H9 (cell line): ENCODE measurements at places on chromosomes 7 and 10. TPM values are rescaled to one million over a fixed set of nuclear protein-coding genes. Genes with fewer than 3 reads are reported as not detected.

The MKX gene
- total RNA-seq, result 0.31 and 0.46 TPM in 2 replicates

The PNLIP gene
- not detected in 2 replicates for total RNA-seq

The HABP2 gene
- total RNA-seq, result not detected in 2 replicates

The LIPM gene
- total RNA-seq, result not detected in 2 replicates

- no peak overlapping the region for H3K27ac ChIP-seq
- no peaks in the 10 kb centered on the region; the same call in 2 of the 3 replicates for H3K36me3 ChIP-seq
- no peaks in the 10 kb centered on the region for H3K27me3 ChIP-seq
- H3K4me1 ChIP-seq, result peaks cover 4% of the 10 kb centered on the region; the same call in 1 of the 2 replicates
Observed at GRCh38 chr7:155590215-155591018, 44.1 kb upstream of the CNPY1 start.

GRCh38 chr7:139153832-139154231 lies 44.3 kb upstream of the ZC3HAV1 start:
- no peaks in the 10 kb centered on the region for H3K27me3 ChIP-seq
- H3K4me1 ChIP-seq, result peaks cover 3% of the 10 kb centered on the region; the same call in 1 of the 2 replicates
- DNase-seq, result no peak

GRCh38 chr10:116418389-116418788 lies 9.3 kb upstream of the PNLIPRP3 start:
- DNase-seq, result no peak
- H3K36me3 ChIP-seq, result no peaks in the 10 kb centered on the region
- H3K4me1 ChIP-seq, result no peaks in the 10 kb centered on the region
- no peaks in the 10 kb centered on the region for H3K27me3 ChIP-seq

- no peaks in the 10 kb centered on the region for H3K4me1 ChIP-seq
- H3K27me3 ChIP-seq, result no peaks in the 10 kb centered on the region
- no peak overlapping the region for H3K27ac ChIP-seq
Observed at GRCh38 chr10:7788639-7789286, 786 bp downstream of the ATP5F1C start.

- H3K27ac ChIP-seq, result no peak overlapping the region
- H3K4me3 ChIP-seq, result peak overlapping the region; percentile 32; the same call in 1 of the 3 replicates
- no peaks in the 10 kb centered on the region for H3K4me1 ChIP-seq
- DNase-seq, result no peak
- H3K27me3 ChIP-seq, result no peaks in the 10 kb centered on the region
- H3K36me3 ChIP-seq, result peaks cover 2% of the 10 kb centered on the region; the same call in 1 of the 2 replicates
Observed at GRCh38 chr7:1058821-1059199, 14.5 kb downstream of the GPR146 start.

- no peaks in the 10 kb centered on the region for H3K27me3 ChIP-seq
- H3K4me3 ChIP-seq, result no peak overlapping the region
- H3K36me3 ChIP-seq, result peaks cover 5% of the 10 kb centered on the region
Observed at GRCh38 chr7:51013218-51013786, 230.6 kb upstream of the GRB10 start.

DNA sequence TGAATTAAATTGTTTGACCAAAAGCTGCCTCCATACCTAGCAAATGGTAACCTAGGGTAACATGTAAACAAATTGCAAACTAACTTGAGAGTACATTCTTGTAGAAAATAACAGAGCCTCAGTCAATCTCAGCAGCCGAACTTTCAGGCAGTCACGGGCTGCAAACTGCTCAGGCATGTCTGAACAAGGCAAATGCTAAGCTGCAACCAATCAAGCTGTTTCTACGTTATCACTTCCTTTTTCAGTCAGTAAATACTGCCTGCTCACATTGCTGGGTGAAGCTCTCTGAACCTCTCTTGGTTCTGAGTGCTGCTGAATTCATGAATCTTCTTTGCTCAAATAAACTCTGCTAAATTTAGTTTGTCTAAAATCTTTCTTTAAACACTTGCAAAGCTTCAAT lies 1212.4 kb downstream of the SORCS1 start:
- no peaks in the 10 kb centered on the region for H3K4me1 ChIP-seq
- no peaks in the 10 kb centered on the region for H3K36me3 ChIP-seq
- H3K27ac ChIP-seq, result no peak overlapping the region
- peak; percentile 46 for DNase-seq
- no peak overlapping the region for H3K4me3 ChIP-seq

DNA sequence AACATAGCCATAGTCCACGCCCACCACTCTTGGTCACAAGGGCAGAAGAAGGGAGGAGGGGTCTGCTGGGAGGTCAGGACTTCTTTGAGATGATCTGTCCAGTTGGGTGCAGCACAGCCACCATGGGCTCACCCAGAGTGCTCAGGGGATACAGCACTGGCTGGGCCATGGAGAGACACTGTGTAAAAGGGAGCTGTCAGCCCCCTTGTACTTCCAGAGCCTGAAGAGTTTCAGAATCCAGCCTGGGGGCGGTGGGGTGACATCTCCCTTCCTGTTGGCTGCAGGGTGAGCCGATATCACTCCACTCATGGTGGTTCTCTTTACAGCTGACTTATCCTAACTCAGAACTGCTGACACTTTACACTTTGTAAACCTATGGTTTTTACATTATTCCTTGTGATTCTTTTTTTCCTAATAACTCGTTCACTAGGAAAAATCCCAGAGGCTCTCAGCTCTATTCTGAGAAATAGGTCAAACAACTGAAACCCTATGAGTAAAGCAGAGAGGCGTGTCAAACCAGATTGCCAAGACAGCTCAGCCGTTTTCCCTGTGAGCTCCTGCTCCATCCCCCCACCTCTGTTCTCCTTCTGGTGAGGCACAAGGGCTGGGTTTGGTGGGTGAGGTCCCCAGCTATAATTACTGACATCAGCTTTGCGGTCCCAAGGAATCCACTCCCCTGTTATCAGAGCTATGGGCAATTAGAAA lies 3.2 kb upstream of the MRPS24 start:
- H3K27ac ChIP-seq, result no peak overlapping the region
- no peak for DNase-seq
- no peak overlapping the region for H3K4me3 ChIP-seq
- H3K4me1 ChIP-seq, result peaks cover 3% of the 10 kb centered on the region; the same call in 1 of the 2 replicates
- H3K27me3 ChIP-seq, result 0 out of 2 replicates have a peak, but pooled peaks cover 2% of the 10 kb centered on the region

DNA sequence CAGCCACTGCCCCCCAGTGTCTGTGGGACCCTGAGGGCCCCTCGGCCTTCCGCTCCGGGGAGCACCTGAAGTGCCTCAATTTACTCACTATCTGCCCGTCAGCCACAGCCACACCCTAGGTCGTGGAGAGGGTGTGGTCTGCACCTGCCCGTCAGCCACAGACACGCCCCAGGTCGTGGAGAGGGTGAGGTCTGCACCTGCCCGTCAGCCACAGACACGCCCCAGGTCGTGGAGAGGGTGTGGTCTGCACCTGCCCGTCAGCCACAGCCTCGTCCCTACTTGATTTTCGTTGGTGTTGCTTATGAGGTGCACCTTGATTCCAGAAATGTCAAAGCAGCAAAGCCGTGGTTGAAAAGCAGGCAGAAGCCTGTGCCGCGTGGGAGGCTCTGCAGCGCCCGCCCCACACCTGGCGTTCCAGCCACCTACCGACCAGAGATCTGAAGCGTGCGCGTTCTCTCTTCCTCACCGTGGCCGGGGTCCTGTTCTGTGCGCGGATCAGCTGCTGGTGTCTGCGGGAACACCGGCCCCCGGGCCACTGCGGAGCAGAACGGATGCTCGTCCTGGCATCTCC lies 101.6 kb downstream of the DYNC2I1 start:
- H3K27ac ChIP-seq, result no peak overlapping the region
- no peaks in the 10 kb centered on the region for H3K36me3 ChIP-seq
- H3K4me3 ChIP-seq, result no peak overlapping the region
- H3K4me1 ChIP-seq, result no peaks in the 10 kb centered on the region
- DNase-seq, result peak; percentile 74
- H3K27me3 ChIP-seq, result no peaks in the 10 kb centered on the region

DNA sequence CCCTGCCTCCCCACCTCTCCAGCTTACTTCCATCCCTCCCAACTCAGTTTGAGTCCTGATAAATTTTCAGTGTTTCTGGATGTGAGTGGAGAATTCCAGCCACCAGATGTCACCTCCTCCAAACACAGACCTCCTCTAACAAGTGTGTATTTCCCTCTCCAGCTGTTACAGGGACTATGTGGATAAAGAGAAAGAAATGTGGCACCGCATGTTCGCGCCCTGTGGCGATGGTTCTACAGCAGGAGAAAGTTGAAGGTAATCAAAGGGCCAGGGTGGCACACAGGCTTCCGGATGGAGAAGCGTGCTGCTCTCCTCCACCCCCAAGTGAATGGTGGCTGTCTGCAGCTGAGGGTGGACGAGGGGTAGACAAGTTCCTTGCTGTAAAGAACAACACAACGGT lies 14.7 kb downstream of the FKBP6 start:
- no peak overlapping the region for H3K4me3 ChIP-seq
- H3K27me3 ChIP-seq, result no peaks in the 10 kb centered on the region
- DNase-seq, result peak; percentile 68
- H3K36me3 ChIP-seq, result no peaks in the 10 kb centered on the region

- no peaks in the 10 kb centered on the region for H3K36me3 ChIP-seq
- no peak overlapping the region for H3K4me3 ChIP-seq
- H3K4me1 ChIP-seq, result no peaks in the 10 kb centered on the region
- H3K27me3 ChIP-seq, result no peaks in the 10 kb centered on the region
Observed at GRCh38 chr10:78511324-78512204, 477.9 kb downstream of the RPS24 start.

DNA sequence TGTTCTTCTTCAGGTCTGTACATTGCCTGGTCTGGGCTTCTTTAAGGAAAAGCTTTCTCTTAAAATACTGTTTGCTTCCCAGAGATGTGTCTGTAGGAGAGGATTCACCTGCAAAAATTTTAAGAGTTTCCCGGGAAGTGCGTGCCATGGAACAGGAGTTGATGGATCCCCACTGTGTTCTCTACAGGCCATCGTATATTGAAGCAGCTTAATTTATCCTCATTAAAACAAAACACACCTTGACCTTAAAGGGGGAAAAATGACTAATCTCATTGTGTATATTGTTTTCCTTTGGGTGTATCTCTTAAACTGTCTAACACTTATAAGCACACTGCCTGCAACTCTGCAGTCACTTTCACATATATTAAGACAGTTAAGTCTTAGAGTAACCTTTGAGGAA lies 111.4 kb downstream of the ST7 start:
- no peaks in the 10 kb centered on the region for H3K27me3 ChIP-seq
- peaks cover 4% of the 10 kb centered on the region; the same call in 1 of the 2 replicates for H3K4me1 ChIP-seq
- no peaks in the 10 kb centered on the region for H3K36me3 ChIP-seq

- DNase-seq, result peak; percentile 35
- H3K4me1 ChIP-seq, result peaks cover 2% of the 10 kb centered on the region; the same call in 1 of the 2 replicates
- H3K27ac ChIP-seq, result no peak overlapping the region
- H3K4me3 ChIP-seq, result no peak overlapping the region
- H3K36me3 ChIP-seq, result peaks cover 3% of the 10 kb centered on the region; the same call in 1 of the 2 replicates
Observed at GRCh38 chr10:484441-484924, 205.0 kb downstream of the DIP2C start.

- H3K36me3 ChIP-seq, result no peaks in the 10 kb centered on the region; the same call in 1 of the 3 replicates
- no peak overlapping the region for H3K27ac ChIP-seq
- no peaks in the 10 kb centered on the region for H3K27me3 ChIP-seq
- no peaks in the 10 kb centered on the region for H3K4me1 ChIP-seq
- H3K4me3 ChIP-seq, result no peak overlapping the region
Observed at GRCh38 chr10:11520892-11521291, 90.6 kb downstream of the USP6NL start.

DNA sequence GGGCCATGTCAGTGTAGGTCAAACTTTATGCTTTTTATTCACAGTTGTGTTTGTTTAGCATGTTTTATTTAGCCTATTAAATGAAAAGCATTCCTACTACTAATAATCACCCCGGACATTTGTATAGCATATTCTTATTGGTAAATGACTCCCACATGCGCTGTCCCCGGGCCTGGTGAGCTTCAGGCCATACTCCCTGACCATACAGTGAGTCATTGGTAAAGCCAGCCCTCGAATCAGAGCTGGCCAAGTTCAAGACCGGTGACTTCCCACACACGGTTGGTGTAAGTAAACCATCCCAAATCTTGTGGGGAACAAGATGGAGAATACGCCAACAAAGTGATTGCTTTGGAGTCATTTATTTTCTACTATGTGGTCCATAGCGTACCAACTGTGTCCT lies 238.7 kb upstream of the TCF7L2 start:
- H3K36me3 ChIP-seq, result peaks cover 3% of the 10 kb centered on the region; the same call in 1 of the 3 replicates
- no peak overlapping the region for H3K4me3 ChIP-seq
- no peak for DNase-seq
- no peaks in the 10 kb centered on the region for H3K27me3 ChIP-seq
- H3K27ac ChIP-seq, result no peak overlapping the region

GRCh38 chr10:69201045-69201444 lies 19.1 kb upstream of the HKDC1 start:
- peaks cover 64% of the 10 kb centered on the region for H3K36me3 ChIP-seq
- DNase-seq, result no peak
- H3K27ac ChIP-seq, result no peak overlapping the region
- H3K4me1 ChIP-seq, result no peaks in the 10 kb centered on the region
- H3K4me3 ChIP-seq, result no peak overlapping the region

DNA sequence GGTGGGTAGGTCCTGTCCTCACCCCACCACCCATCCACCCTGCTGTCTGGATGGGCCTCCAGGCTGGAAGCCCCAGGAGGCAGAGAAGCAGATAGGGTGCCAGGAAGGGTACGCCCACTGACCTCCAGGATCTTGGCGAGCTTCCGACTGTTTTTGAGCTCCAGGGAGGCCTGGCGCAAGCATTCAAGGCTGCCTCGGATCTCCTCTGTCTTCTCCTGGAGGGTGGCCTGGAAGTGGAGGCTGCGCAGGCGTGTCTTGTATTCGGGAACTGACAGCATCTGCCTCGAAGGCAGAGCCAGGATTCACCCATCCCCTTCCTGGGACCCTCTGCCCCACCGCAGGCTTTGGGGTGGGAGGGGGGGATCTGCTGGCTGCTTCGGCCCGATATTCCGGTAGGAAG lies 48.4 kb downstream of the GRID2IP start:
- DNase-seq, result no peak
- H3K4me3 ChIP-seq, result peak overlapping the region; percentile 76
- H3K36me3 ChIP-seq, result peaks cover 3% of the 10 kb centered on the region; the same call in 1 of the 3 replicates
- H3K27me3 ChIP-seq, result no peaks in the 10 kb centered on the region
- H3K27ac ChIP-seq, result no peak overlapping the region
- H3K4me1 ChIP-seq, result no peaks in the 10 kb centered on the region

GRCh38 chr7:123689250-123689649 lies 33.6 kb downstream of the LMOD2 start:
- no peak overlapping the region for H3K4me3 ChIP-seq
- H3K4me1 ChIP-seq, result no peaks in the 10 kb centered on the region; the same call in 1 of the 2 replicates
- DNase-seq, result no peak

DNA sequence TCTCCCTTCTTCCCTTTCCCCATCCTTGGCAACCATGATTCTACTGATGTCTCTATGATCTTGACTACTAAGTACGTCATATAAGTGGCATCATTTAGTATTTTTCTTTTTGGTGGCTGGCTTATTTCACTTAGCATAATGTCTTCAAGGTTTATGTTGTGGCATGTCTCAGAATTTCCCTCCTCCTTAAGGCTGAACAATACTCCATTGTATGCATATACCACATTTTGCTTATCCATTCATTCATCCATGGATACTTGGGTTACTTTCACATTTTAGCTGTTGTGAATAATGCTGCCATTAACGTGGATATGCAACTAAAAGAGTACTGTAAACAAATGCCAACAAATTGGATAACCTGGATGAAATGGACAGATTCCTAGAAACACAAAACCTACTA lies 60.8 kb downstream of the BMPR1A start:
- no peaks in the 10 kb centered on the region for H3K27me3 ChIP-seq
- H3K36me3 ChIP-seq, result peaks cover 5% of the 10 kb centered on the region; the same call in 1 of the 2 replicates
- peaks cover 15% of the 10 kb centered on the region; the same call in 1 of the 2 replicates for H3K4me1 ChIP-seq
- no peak overlapping the region for H3K4me3 ChIP-seq
- no peak for DNase-seq

- DNase-seq, result no peak
- H3K4me3 ChIP-seq, result no peak overlapping the region
- H3K27ac ChIP-seq, result no peak overlapping the region
- no peaks in the 10 kb centered on the region for H3K27me3 ChIP-seq
Observed at GRCh38 chr10:114998993-114999392, 61.0 kb downstream of the TRUB1 start.

GRCh38 chr10:89670926-89671325 lies 25.9 kb upstream of the PANK1 start:
- no peak overlapping the region for H3K27ac ChIP-seq
- H3K36me3 ChIP-seq, result no peaks in the 10 kb centered on the region
- no peak for DNase-seq
